Activated naive CD4-positive, alpha-beta T cell treated with anti-CD3 and anti-CD28 coated beads, Interleukin-2, amount 50 U/mL, for 16 hours (primary cell): ENCODE measurements at places on chromosomes 16 and 17.

DNA sequence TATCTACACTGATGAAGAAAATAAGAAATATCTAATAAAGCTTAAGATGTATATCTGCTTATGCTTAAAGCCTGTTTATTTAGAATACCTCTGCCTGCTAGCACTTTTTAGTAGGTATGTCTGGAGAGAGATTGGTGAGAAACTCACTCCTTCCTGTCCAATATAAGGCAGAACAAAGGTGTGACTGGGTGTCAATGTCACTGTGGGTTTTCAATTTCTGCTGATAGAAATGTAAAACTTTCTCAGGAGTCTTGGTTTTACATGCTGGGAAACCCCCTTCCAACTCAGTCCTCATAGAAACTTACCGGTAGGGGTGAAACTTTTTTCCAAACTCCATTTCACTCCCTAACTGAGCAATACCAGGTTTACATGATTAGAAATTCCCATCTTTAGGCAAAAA, 17.8 kb upstream of the MPHOSPH6 start:
- DNase-seq = no peak

GRCh38 chr16:52545222-52545897, 1.6 kb downstream of the TOX3 start:
- DNase-seq = no peak

DNA sequence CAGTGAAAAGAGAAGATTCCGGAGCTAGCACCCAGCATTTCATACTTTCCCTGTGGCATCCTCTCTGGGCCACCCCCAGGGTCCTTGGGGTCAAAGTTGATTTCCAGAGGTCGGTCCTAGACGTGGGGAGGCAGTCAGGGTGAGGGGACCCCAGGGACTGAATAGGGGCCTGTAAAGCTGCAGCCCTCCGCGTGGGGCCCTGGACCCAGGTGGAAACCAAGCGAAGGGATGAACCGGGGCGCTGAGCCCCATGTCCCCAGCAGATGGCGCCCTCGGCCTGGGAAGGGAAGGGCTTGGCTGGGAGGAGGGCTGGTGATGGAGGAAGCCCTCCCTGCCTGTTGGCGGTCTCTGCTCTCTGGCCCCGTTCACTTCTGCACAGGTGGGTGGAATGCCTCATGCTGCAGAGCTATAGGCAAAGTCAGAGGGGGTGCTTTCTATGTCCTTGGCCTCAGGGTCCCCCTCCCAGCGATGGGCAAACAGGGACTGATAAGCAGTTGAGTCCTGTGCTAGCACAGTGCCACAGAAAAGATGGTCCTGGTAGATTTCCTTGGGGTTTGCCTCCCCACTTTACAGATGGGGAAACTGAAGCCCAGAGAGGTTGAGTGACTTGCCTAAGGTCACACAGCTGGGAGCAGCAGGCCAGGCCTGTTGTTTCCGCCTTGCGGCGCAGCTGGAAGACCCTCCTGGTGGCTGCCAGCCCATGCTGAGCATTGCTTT, 163.4 kb upstream of the CIBAR2 start:
- DNase-seq = peak; percentile 68

DNA sequence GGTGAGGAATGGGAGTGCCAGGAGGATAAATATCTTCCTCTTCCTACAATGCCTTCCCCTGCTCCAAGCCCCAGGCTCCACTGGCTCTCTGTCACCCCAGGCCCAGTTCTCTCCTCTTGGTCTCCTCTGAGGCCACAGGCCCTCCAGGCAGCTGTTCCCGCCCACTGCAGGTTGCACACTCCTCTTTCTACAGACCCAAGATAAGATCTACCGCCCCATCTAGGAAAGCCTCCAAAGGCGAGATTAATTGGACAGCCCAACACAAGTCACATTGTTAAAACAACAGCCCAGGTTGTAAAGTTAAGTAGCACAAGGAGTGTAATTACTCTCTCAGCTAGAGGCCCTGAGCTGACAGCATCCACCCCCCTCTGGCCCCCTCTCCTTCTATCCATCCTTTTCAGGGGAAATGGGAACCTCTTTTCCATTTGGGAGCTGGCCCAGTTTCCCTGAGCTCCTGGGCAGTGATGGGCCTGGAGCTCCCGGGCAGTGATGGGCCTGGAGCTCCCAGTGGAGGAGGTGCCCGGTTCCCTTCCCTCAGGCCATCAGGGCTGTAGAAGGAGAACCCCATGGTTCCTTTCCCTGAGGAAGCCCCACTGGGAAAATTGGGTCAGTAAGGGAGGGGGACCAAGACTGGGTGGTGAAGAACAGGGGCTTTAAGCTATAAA, 7.3 kb downstream of the DLX4 start:
- no peak for DNase-seq

DNA sequence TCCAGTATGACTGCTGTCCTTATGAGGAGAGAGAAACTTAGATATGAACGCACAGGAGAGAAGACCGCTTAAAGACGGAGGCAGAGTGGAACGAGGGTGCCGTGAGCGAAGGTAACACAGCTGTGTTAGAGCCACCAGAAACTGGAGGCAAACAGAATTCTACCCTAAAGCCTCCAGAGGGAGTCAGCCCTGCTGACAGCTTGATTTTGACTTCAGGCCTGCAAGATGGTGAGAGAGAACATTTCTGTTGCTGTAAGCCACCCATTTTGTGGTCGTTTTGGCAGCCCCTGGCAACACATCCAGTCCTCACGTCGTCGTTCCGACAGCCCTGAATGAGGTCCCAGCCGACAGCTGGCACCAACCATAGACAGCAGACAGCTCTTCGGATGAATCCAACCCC, 2.8 kb upstream of the SPATA2L start:
- no peak for DNase-seq

GRCh38 chr16:24728891-24729242, 584 bp upstream of the TNRC6A start:
- peak; percentile 14 for DNase-seq

DNA sequence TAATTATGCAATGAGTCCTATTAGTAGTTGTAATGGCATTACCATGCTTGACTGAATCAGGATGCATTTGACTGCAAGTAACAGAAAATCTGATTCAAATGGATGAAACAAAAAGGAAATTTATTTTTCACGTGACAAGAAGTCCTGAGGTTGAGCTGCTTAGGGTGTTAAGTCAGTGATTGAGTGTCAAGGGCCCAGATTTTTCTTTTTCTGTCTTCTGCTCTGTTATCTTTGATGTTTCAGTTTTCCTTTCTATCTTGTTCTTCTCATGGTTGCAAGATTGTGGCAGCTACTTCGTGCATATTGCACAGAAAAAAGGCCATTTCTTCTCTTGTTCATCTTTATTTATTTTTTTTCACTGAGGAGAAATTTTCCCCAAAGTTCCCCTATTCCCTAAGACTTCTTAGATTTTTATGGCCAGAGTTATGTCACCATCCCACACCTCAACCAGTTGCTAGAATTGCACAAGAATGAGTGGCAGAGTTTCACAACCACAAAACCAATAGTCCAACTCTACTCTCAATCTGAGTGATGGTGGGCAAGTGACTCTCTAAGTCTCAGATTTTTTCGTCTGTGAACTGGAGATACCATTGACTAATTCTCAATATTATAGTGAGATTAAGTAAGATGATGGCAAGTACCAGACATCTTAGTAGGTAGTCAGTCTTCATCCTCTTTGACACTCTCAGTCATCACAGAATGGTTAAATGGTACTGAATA, 15.7 kb upstream of the GPR139 start:
- DNase-seq = no peak

DNA sequence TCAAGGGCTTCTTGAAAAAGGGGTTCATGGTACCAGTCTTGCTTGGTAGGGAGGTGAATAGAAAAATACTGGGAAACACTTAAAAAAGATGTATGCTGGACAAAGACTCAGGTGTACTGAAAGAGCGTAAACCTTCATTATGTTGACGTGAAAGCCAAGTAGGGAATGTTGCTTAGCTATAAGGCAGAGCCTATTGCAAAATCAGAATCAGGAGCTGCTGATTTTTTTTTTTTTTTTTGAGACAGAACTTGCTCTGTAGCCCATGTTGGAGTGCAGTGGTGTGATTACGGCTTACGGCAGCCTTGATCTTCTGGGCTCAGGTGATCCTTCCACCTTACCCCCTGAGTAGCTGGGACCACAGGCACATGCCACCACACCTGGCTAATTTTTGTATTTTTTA, 3.9 kb downstream of the TMEM94 start:
- DNase-seq = no peak

DNA sequence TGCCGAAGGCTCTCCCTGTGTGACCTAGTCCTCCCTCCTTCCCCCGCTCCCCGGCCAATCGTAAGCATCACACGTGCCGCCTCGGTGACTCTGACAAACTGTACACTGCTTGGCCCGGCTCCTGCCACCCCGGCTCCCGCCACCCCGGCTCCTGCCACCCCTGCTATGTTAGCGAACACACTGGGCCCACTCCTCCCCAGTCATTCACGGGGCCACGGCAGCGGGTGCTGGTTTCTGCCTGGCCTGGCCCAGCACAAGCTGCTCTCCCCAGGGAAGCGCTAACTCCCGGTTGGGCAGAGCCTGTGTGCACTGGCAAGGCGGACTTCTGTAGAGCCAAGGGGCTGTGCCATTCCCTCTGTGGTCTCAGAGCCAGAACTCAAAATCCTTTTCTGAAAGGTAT, 22.0 kb downstream of the NDUFAF8 start:
- no peak for DNase-seq

DNA sequence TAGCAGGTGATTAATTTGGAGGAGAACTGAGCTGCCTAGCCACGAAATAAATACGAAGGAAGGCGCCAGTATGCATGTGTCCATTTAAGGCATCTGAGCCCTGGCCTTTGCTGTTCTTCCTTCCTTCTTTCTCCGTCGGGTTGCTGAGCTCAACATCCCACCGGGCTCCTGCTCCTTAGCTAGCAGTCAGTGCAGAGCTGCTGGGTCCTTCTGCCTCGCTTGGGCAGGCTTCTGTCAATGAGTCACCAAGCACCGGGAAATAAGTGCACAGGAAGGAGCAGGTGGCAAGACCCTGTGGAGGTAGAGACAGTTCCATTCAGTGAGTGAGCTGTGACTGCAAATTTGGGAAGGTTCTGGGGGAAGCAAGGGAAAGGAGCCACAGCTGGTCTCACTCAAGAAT, 120.7 kb downstream of the CCDC182 start:
- DNase-seq = no peak

GRCh38 chr16:72649254-72649944, 398.5 kb downstream of the ZFHX3 start:
- no peak for DNase-seq

GRCh38 chr16:89233678-89234490, 16.4 kb downstream of the ZNF778 start:
- no peak for DNase-seq

DNA sequence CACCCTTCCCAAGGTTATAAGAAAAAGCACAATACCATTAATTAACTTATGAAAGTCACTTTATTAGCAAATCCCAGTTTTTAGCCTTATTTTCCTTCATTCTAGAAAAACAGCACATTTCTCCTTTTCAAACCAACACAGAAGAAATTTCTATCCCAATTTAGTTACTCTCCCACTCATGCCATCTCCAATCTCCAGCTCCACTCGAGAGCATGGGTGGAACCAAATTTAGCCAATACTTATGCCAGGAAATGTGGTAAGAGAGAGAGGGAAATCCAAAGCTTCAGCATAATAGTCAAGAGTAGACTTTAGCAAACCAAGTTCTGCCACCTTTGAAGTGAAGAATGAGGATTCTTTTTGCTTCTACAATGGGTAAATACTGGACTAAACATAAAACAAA, 288.8 kb downstream of the KIF2B start:
- no peak for DNase-seq
